Suprapubic skin (tissue), 4 donors: ENCODE measurements at places on chromosomes 1 and 21.

DNA sequence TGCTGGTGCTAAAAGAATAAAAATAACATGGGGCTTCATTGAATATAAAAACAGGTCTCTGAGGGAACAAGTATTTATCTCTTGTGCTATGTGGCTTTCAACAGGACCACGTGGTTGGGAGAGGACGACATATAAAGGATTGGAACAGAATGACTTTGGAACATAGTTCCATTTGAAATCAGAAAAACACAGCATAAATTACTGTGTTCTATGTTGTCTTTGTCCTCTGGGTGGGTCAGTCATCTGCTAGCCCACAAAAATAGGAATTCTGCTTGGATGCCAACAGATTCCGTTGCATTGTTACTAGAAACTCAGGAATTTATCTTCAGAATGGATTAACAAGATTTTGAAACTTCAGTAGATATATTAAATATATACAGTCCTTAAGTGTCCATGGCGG, 5.9 kb downstream of the CEP85 start:
- DNase-seq = no peak

DNA sequence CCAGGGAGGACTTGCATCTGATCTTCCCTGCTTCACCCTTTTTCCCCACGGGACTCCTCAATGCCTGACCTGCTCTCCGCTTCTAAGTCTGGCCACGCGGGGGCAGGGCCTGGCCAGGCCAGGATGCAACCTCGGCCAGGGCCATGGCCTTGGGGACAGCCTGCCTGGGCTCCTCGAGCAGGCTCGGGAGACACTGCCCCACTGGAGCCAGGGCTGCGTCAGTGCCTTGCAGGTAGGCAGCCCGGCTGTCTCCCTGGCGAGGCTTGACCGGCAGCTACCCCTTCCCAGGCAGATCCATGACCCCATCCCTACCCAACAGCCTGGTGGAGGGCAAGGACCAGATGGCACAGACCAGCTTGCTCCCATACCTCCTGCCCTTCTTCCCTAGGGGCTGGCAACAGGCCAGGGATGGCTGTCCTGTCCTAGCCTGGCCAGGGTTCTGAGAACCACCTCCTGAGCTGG, 2.7 kb upstream of the PRDM16 start:
- DNase-seq = peak; percentile 55

GRCh38 chr1:5415606-5416005, 576.6 kb downstream of the NPHP4 start:
- DNase-seq = no peak

- DNase-seq = peak; percentile 91
These were observed 338 bp upstream of the TOR1AIP1 start for GRCh38 chr1:179881642-179882252.

GRCh38 chr1:68974447-68974846, 477.6 kb upstream of the DEPDC1 start:
- DNase-seq = no peak

GRCh38 chr1:117665556-117666270, 59.9 kb downstream of the TENT5C start:
- no peak for DNase-seq

- no peak for DNase-seq
These were observed 77.6 kb downstream of the CLSTN1 start for GRCh38 chr1:9746211-9746610.

DNA sequence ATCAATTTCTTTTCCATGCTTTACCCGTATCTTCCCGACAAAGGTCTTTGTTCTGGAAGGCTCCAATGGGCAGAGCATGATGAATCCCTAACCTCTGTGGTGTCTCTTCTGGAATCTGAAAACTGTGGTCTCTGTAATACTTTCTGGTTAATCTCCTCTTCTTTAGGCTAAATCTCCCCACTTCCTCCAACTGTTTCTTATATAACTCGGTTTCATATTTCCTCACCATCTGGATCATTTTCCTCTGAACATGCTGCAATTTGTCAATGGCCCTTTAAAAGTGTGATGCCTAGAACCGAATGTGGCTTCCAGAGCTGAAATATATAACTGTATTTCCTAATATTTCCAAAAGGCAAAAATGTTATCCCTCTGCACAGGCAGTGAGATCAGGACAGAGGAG, 66.1 kb downstream of the ALG14 start:
- no peak for DNase-seq

GRCh38 chr1:229863651-229864545, 203.1 kb upstream of the GALNT2 start:
- no peak for DNase-seq

DNA sequence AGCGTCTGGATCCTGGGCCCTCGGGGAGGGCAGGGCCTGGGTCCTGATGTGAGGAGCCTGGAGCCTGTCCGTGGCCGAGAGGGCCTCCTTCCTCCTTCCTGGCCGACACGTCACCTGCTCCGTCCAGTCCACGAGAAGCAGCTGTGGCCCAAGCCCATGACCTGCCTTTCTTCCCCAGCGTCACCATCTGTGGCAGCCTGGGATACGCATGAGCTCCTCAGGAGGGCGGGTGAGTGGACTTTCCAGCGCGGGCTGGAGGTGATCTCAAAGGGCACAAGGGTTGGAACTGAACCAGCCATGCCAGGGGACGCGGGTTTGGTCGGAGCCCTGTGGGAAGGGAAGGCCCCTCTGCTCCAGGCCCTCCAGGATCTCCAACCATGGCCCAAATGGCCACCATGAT, 90.4 kb downstream of the DHRS3 start:
- DNase-seq = no peak

DNA sequence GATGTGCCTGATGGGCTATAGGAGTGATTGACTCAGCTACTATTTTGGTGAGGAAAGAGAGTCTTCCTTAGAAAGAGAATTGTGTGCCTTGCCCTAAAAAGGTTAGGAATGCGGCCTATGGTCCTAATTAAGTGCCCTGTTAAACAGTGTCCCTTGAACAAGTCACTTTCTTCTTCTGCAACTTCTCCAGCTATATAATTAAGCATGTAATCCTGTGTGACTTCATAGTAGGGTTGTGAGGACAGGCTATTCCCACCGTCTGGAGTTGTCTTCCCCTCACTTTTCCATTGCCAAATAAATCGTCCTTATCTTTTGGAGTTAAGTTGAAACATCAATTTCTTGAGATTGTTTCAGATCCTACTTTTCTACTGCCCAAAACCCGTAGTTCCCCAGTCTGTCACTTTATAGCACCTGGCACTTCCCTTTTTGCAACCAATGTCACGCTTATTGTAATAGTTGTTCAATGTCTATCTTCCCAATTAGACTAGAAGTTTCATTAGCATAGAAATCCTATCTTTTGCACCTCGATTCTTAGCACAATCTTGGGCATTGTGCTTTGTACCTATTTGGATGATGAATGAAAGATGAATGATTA, 27.6 kb upstream of the SLC16A1 start:
- no peak for DNase-seq

GRCh38 chr1:185679220-185679619, 55.0 kb upstream of the HMCN1 start:
- DNase-seq = no peak

- no peak for DNase-seq
These were observed 56.9 kb upstream of the EDEM3 start for GRCh38 chr1:184811439-184812111.

- DNase-seq = peak; percentile 0
These were observed 10.2 kb upstream of the RCAN1 start for GRCh38 chr21:34625030-34625593.

- DNase-seq = no peak
These were observed 69.6 kb downstream of the PGM1 start for GRCh38 chr1:63662841-63663240.

DNA sequence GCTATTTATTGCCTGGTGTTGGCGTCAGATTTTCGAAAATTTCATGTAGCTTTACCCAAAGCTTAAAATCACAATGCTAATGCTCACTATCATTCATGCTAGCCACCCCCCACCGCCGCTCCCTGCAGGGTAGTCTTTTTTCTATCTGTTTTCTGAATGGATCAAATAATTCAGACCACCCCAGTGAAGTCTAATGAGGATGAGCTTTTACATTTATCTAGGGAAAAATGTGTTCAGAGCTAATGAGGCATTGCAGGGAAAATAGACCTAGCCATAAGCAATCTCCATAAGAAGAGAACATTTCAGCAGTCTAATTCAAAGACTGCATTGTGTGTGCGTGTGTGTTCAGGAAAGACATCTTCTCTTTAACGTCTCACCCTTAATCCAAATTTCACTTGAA, 533.0 kb upstream of the PRMT6 start:
- no peak for DNase-seq

- no peak for DNase-seq
These were observed 6.4 kb upstream of the GSTM4 start for GRCh38 chr1:109649491-109649914.

DNA sequence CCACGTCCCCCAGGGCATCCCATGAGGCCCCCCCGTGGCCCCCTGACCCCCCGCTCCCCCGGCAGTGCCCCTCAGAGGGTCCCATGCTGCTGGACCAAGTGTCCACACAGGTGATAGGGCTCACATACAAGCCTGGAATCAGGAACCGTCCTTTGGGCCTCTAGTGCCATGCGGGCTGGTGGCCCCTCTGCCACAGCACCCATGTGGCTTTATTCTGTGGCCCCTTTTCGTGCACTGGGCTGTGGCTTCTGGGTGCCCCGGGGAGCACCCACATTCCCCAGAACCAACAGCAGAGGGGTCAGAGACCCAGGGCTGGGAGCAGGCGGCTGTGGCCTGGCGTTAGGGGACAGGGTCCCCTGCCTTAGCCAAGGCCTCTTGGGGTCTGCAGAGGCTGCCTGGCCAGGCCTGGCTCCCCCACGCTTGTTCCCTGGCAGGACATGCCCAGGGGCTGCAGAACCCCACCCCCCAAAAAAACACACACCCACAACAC, 31.7 kb downstream of the SLC19A1 start:
- DNase-seq = peak; percentile 60

DNA sequence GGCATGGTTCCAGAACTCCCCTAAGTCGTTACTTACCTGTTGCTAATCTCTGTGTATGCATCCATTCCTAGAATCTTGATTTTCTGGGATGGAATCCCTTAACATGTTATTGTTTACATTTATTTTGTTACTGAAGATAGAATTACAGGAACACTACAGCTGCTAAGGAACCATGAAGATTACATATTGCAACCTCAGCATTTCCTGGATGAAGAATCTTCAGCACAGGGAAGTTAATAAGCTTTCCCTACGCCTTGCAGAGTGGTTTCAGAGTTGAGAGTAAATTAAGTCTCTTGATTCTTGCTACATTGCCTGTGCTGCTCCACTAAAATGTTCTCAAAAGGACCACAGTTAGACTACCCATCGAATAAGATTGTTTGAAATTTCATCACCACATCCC, 31.4 kb upstream of the GBP6 start:
- no peak for DNase-seq

DNA sequence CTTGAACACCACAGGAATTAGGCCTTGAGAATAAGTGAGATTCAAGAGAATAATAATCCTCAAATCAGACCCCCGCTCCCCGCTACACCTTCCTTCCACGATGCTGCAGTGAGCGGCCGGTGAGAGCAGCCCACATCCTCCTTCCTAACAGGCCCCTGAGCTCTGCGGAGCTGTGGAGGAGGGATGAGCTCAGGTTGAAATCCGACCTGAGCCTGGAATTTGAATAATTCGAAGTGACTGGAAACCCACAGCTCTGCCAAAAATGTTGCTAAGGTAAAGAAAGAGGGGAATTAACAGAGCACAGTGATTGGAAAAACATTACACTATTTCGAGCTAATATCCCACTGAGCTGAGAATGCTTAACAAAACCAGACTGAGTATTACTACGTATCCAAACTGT, 90.0 kb downstream of the URB2 start:
- DNase-seq = no peak

DNA sequence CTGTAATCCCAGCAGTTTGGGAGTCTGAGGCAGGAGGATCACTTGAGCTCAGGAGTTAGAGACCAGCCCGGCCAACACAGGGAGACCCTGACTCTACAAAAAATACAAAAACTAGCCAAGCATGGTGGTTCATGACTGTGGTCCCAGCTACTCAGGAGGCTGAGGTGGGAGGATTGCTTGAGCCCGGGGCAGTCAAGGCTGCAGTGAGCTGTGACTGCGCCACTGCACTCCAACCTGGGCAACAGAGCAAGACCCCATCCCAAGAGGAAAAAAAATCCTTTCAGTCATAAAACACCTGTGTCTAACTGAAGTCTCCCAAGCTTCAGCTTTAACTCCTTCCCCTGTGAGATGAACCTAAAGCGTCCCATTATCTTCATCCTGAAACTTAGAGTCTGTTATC, 33.1 kb upstream of the GOLT1A start:
- no peak for DNase-seq

DNA sequence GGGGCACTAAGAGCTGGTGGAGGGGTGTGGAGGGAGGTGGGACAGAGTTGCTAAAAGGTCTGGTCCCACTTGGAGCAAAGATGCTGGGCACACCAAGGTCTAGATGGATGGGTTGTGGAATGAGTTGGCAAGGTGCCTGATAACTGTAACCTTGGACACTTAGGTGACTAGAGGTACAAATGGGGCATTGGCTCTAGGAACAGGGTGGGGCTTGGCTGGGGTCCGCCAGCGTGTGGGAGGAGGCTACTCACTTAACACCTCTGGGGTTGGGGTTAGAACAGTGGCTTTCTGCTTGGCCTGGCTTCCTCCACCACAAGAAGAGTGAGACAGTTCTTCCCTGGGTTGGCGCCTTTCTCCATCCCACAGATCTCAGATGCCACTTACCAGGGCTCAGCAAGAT, 17.2 kb downstream of the KCNA2 start:
- no peak for DNase-seq

GRCh38 chr1:218817691-218818465, 355.8 kb upstream of the LYPLAL1 start:
- DNase-seq = no peak

- DNase-seq = no peak
These were observed 949 bp downstream of the KRTAP10-1 start for GRCh38 chr21:44539046-44539445.

- DNase-seq = no peak
These were observed 75.3 kb upstream of the PALMD start for GRCh38 chr1:99570486-99571089.

DNA sequence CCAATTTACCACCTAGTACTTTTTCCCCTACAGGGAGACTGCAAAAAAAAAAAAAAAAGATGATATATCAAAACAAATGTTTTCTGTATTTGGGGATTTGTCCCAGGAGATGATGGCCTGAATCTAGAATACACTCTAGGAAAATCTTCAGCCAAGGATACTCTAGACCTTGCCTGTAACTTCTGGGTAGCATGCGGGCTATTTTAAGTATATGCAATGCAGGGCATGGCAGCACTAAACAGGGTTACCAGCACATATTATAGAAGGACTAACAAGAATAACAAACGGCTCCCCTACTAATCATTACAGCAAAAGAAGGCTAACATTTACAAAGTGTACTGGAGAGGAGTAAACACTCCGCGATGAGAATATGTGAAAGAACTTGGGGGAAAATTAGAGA, 109.6 kb downstream of the GPATCH2 start:
- no peak for DNase-seq

- DNase-seq = no peak
These were observed 22.6 kb upstream of the OPRD1 start for GRCh38 chr1:28789412-28789811.
